ENCODE measurements at places on chromosomes 3 and 15. TPM values are rescaled to one million over a fixed set of nuclear protein-coding genes. Genes with fewer than 3 reads are reported as not detected.

DNA sequence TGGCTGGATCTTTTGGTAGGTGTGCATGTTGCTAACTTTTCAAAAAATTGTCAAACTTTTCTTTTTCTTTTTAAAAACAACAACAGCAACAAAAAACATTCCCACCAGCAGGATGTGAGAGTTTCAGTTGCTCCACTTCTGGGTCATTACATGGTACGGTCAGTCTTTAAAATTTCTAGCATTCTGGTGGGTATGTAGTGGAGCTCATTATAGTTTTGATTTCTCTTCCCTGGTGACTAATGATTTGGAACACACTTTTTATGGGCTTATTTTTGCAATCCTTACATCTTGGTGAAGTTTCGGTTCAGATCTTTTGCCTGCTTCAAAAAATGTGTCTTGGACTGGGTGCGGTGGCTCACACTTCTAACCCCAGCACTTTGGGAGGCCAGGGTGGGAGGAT, 19.3 kb downstream of the ATP1B3 start:
- no peak for DNase-seq
- H3K27ac ChIP-seq, result no peak overlapping the region
- no peaks in the 10 kb centered on the region for H3K27me3 ChIP-seq
- H3K4me3 ChIP-seq, result no peak overlapping the region
- H3K4me1 ChIP-seq, result no peaks in the 10 kb centered on the region
- no peaks in the 10 kb centered on the region for H3K36me3 ChIP-seq

GRCh38 chr15:22902578-22902977, 64.1 kb downstream of the NIPA2 start:
- no peak for DNase-seq
- H3K27me3 ChIP-seq, result no peaks in the 10 kb centered on the region
- no peak overlapping the region for H3K4me3 ChIP-seq
- H3K36me3 ChIP-seq, result no peaks in the 10 kb centered on the region
- no peaks in the 10 kb centered on the region for H3K4me1 ChIP-seq

DNA sequence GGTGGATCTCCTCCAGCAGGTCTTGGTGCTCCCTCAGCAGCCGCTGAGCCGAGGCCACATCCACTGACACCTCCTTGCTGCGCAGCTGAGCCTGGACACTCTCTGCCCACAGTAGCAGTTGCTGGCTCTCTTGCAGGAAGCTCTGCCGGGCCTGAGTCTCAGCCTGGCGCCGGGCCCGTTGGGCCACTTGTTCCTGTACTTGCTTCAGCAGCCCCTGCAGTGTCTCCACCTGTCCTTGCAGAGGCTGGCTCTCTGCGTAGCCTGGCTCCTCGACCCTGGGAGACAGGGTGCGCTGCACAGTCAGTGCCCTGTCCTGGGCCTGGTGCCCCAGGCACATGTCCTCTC, 15.5 kb downstream of the SPTBN5 start:
- H3K4me1 ChIP-seq, result peaks cover 5% of the 10 kb centered on the region
- no peak overlapping the region for H3K27ac ChIP-seq
- H3K27me3 ChIP-seq, result no peaks in the 10 kb centered on the region
- DNase-seq, result no peak
- H3K4me3 ChIP-seq, result no peak overlapping the region

The HES1 gene
- total RNA-seq, result 24.6 TPM
